Endothelial cell of umbilical vein (primary cell): ENCODE measurements at places on chromosomes 3 and 15. TPM values are rescaled to one million over a fixed set of nuclear protein-coding genes. Genes with fewer than 3 reads are reported as not detected.
A peak's percentile ranks its signal among the peaks of the same experiment; 100 is the strongest.

GRCh38 chr15:70512772-70513362 lies 250.5 kb downstream of the UACA start:
- DNase-seq: peak; percentile 34

GRCh38 chr3:117998071-117998470 lies 1036.6 kb downstream of the IGSF11 start:
- no peak for DNase-seq

GRCh38 chr3:138914870-138915502 lies 32.0 kb downstream of the FOXL2 start:
- peak; percentile 88 for DNase-seq

- DNase-seq: no peak
Observed at GRCh38 chr3:147410526-147411237, 1.5 kb downstream of the ZIC1 start.

GRCh38 chr3:34376691-34377090 lies 578.3 kb downstream of the PDCD6IP start:
- DNase-seq: no peak

GRCh38 chr3:197191897-197192296 lies 106.5 kb downstream of the DLG1 start:
- DNase-seq: no peak

GRCh38 chr3:103195216-103195615 lies 760.4 kb downstream of the ZPLD1 start:
- DNase-seq: no peak

DNA sequence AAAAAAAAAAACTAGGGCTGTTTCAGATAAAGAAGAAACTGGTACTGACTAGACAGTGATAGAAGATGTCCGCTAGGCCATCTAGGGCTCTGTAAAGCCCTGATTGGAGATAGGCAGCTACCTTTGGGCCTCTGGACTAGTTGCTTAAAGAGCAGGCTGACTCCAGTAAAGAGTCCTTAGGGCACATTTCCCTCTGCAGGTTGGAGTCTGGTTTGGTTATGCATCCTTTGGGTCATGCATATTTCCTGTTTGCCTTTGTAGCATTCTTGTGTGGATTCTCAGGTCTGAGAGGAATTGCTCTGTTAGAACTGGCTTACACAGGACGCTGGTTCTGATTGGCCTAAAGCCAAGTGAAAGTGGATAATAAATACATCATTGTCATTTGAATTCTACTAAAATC lies 165.5 kb upstream of the LRRN1 start:
- no peak for DNase-seq

Gene TMEM212
- polyA plus RNA-seq: 0.14 TPM in 1 of 2 replicates, not detected in the other

Gene CLDN1
- 0.16 and 0.32 TPM in 2 replicates for polyA plus RNA-seq

Gene C3orf22
- not detected in 2 replicates for polyA plus RNA-seq
